ENCODE measurements at places on chromosomes 11 and 22.

DNA sequence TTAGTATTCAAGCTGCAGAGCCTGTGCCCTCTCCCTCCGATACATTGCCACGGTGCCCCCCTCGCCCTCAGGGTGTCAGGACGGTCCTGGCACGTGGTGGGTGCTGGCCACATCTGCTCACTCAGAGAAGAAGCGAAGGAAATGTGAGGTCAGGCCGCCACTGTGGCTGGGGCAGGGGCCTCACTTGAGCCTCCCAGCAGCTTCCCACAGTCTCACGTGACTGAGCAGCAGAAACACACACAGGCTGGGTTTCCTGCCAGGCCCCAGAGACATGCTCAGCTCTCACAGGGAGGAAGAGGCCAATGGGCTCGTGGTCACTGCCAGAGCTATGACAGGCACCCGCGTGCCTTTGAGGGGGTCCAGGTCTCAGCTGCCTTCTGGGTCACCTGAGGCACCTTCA is 37.9 kb upstream of the PRR5 start:
- DNase-seq: no peak

GRCh38 chr11:71103266-71103665 is 149.1 kb downstream of the SHANK2 start:
- peak; percentile 61 for DNase-seq

DNA sequence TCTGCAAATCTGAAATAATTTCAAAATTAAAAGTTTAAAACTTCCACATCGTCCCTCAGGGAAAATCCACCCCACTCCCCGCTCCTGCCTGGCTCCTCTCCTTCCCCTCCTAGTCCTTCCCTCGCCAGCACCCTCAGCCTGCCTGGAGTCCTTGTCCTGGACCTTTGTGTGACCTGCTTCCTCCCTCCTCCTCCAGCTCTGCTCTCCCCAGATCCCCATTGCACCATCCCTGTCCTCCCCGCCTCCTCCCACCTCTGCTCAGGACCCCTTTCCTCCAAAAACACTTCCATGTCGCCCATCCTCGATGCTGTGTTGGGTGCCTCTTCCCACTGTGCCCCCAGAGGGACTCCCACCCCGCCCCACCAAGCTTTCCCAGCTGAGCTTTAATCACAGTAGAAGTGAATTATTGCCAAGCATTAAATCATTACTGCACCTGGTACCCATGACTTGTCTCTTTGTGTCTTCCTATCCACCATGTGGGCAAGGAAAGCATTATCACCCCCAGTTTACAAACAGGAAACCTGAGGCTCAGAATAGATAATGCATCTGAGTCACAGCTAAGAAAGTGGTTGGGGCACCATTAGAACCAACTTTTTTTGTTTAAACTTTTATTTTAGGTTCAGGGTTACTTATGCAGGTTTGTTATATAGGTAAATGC is 2.4 kb upstream of the ZP1 start:
- DNase-seq: no peak

GRCh38 chr11:31326470-31327148 is 42.9 kb downstream of the DCDC1 start:
- DNase-seq: no peak

DNA sequence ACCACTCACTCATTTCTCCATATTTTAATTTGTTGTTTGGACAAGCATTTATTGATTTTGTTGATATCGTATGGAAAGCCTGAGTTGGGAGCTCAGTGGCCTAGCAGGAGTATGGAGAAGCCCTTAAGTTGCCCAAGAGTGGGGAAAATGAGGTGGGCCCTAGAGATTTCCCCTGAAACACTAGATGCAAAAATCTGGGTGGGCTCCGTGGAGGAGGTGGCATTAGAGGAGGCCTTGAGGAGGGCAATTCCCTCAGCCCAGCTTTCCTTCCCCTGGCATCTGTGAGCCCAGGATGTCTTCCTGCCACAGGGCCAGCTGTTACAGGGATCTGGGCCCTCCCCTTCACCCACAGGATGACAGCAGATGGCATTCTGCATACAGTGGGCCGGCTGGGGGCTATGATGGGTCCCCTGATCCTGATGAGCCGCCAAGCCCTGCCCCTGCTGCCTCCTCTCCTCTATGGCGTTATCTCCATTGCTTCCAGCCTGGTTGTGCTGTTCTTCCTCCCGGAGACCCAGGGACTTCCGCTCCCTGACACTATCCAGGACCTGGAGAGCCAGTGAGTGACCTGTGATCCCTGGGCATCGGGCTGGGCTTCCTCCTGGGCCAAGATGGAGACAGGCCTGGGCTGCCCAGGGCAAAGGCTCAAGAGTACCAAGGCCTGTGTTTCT is 21.6 kb upstream of the SLC22A12 start:
- DNase-seq: no peak

- peak; percentile 67 for DNase-seq
Measured at GRCh38 chr11:134949121-134950090, 537.4 kb upstream of the B3GAT1 start.

DNA sequence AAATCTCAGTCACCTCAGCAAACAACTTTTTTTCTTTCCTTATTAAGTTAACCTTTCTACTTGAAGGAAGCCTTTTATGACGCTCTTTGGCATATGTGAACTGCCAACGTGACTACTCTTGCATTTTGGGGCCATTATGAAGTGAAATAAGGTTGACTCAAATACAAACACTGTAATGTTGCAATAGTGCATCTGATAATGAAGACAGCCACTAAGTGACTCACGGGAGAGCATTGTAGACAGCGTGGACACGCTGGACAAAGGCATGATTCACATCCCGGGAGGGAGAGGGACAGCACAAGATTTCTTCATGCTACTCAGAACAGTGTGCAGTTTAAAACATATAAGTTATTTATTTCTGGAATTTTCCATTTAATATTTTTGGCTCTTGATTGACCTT is 560.8 kb downstream of the ETS1 start:
- DNase-seq: peak; percentile 100

DNA sequence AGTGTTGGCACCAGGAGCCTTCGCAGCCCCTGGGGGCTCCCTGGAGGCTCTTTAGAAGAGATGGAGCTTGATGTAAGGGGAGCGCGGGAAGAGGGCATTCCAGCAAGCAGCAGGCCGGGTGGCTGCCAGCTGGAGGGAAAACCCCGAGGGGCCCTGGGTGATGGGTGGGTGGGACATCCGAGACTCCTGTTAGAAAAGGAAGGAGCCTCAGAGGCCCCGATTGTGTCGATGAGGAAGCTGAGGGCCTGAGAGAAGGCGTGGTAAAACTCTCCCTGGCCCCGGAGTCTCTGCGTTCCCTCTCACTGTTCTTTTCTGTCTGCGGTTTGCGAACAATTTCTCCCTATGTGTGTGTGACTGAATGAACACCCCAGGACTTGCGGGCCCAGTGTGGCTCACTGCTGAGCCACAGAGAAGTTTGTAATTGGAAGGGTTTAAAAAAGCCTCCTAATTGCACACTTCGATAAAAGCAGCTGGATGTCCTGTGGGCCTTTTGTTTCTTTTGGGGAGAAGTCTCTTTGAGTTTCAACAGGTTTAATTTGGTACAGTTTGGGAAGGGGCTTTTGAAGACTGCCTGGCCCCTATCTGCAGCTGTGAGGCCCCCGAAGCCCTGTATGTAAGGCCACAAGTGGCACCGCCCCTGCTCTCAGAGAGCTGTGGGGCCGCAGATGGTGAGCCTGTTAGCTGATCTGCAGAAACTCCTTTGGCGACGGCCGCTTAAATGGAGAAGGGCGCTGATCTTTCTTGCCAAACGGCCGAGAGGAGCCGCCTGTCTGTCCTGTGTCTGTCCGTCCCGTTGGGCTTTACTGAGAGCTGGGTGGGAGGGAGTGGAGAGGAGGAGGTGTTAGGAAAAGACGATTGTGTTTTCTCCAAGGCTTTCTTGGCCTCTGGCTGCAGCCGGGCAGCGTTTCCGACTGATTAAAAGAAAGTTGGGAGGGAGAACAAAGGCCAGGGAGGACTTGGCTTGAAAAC is 2.0 kb downstream of the FBLN1 start:
- peak; percentile 41 for DNase-seq
